ENCODE measurements at places on chromosomes 6 and 20. TPM values are rescaled to one million over a fixed set of nuclear protein-coding genes. Genes with fewer than 3 reads are reported as not detected.

- H3K4me1 ChIP-seq: no peaks in the 10 kb centered on the region
- no peaks in the 10 kb centered on the region for H3K27me3 ChIP-seq
- no peak overlapping the region for H3K27ac ChIP-seq
- H3K36me3 ChIP-seq: no peaks in the 10 kb centered on the region
- H3K4me3 ChIP-seq: no peak overlapping the region
These were observed 838.4 kb downstream of the TFAP2A start for GRCh38 chr6:9576521-9576920.

GRCh38 chr6:129543981-129544380 lies 166.0 kb downstream of the ARHGAP18 start:
- no peaks in the 10 kb centered on the region for H3K36me3 ChIP-seq
- no peaks in the 10 kb centered on the region for H3K27me3 ChIP-seq
- H3K27ac ChIP-seq: no peak overlapping the region
- no peaks in the 10 kb centered on the region for H3K4me1 ChIP-seq

DNA sequence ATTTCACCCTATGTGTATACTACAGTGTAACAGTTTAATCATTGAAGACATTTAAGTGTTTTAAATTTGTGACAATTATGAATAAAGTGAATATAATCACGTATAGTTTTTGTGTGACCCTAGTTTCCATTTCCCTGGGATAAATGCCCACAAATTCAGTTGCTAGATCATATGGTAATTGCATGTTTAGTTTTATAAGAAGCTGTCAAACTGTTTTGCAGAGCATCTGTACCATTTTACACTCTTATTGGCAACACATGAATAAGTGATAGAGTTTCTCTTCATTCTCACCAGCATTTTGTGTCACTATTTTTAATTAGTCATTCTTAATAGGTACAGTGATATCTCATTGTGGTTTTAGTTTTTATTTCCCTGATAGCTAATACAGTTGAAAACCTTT lies 7.3 kb downstream of the VTA1 start:
- no peak for DNase-seq
- H3K27ac ChIP-seq: no peak overlapping the region
- H3K4me3 ChIP-seq: no peak overlapping the region
- no peaks in the 10 kb centered on the region for H3K4me1 ChIP-seq

DNA sequence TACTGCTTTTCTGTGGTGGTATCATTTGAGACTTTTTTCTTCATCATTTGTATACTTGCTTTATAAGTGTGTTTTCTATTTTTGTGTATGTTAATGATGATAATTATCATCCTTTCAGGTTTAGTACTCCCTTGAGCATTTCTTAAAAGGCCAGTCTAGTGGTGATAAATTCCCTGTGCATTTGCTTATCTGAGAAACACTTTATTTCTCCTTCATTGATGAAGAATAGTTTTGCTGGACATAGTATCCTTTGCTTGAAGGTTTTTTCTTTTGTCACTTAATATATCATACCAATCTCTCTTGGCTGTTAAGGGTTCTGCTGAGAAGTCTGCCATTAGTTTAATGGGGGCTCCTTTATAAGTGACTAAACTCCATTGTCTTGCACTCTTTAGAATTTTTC lies 123.2 kb upstream of the IRAK1BP1 start:
- H3K27me3 ChIP-seq: no peaks in the 10 kb centered on the region
- no peaks in the 10 kb centered on the region for H3K4me1 ChIP-seq
- no peak overlapping the region for H3K27ac ChIP-seq
- H3K36me3 ChIP-seq: no peaks in the 10 kb centered on the region
- H3K4me3 ChIP-seq: no peak overlapping the region
- DNase-seq: no peak

GRCh38 chr20:35286077-35286898 lies 1.7 kb upstream of the EIF6 start:
- no peak overlapping the region for H3K4me3 ChIP-seq
- peaks cover 23% of the 10 kb centered on the region for H3K4me1 ChIP-seq
- H3K27ac ChIP-seq: no peak overlapping the region
- H3K27me3 ChIP-seq: no peaks in the 10 kb centered on the region
- no peak for DNase-seq
- H3K36me3 ChIP-seq: no peaks in the 10 kb centered on the region

DNA sequence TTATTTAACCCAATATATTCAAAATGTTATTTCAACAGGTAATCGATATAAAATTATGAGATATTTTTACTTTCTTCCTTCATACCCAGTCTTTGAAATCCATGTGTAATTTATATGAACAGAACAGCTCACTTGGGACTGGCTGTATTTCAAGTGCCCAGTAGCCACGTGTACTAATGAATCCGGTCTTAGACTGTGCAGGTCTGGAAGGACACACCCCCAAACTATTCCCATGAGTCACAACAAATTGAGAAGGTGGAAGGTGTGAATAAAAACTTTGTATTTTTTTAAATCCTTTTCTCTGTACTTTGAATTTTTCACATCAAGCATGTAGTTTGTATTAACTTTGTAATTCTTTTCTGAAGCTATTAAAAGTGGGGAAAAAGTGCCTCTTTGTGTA lies 2.8 kb downstream of the UNC5CL start:
- H3K27me3 ChIP-seq: no peaks in the 10 kb centered on the region
- H3K4me1 ChIP-seq: no peaks in the 10 kb centered on the region
- H3K36me3 ChIP-seq: no peaks in the 10 kb centered on the region

DNA sequence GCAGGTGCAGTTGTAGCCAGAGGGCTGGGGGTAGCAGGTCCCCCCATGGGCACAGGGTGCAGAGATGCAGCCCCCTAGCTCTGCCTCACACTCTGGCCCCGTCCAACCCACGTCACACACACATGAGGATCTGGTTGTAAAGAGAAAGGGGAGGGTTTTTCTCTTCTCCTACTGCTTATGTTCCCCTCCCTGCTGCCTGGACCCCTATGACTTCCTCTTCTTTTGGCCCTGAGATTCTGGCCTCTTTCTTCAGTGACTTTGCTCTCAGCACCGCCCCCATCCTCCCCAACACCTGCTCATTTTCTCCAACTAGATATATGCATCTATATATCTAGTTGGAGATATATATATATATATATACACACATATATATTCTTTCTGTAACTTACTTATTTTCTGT lies 9.7 kb downstream of the NOTCH4 start:
- H3K4me3 ChIP-seq: no peak overlapping the region
- no peak overlapping the region for H3K27ac ChIP-seq
- no peaks in the 10 kb centered on the region for H3K36me3 ChIP-seq
- DNase-seq: peak; percentile 27

DNA sequence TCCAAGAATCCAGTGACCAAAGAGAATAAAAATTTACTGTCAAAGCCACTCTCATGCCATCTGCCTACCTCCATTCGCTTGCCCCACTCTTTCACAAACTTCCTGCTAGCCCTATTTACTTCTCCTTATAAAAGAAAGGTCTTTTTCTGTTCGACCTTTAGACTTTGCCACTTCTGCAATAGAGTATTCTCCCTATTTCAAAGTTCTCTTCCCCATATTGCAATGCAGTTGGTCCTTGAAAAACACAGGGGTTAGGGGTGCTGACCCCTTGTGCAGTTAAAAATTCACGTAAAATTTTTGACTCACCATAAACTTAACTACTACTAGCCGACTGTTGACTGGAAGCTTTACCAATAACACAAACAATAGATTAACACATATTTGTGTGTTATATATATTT lies 15.0 kb downstream of the CCN2 start:
- H3K36me3 ChIP-seq: no peaks in the 10 kb centered on the region
- no peak for DNase-seq
- no peaks in the 10 kb centered on the region for H3K4me1 ChIP-seq
- no peak overlapping the region for H3K4me3 ChIP-seq

DNA sequence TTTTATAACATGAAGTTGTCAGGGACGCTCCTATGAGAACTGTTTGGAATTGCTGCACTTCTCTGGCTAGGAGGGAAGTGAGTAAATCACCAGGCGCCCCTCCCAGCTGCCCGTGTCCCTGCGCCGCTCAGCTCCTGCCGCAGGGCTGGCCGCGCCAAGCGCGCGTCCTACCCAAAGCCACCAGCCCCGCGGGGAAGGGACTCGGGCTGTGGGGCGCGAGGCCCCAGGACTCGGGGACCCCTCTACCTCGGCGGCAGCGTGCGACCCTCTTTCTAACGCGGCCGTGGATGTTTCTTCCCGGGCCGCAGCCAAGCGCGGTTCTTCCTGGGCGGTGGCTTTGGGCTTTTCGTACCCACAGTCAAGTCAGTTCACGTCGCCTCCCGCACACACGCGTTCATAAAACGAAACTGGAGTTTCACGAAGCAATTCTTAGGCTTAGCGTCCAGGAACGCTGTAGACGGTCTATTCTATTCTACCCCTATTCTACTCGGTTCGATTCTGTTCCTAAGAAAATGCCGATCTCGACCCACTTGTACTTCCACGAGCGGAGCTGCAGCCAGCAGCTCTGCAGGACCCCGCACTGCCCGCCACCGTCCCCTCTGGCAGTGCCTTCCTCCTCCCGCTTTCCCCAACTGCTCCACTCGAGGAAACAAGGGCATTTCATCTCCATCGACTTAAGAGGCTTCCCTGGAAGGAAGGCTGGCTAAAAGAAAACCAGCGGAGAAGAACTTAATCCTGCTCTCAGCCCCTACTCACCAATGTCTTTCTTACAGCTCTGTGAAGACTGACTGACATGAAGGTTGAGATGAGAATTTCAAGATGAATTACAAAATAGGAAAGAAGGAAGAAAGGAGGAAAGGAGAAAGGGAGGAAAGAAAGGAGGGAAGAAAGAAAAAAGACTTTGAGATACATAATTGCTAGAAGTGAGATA lies 15.4 kb downstream of the FOXC1 start:
- H3K4me3 ChIP-seq: peak overlapping the region; percentile 2
- H3K27me3 ChIP-seq: peaks cover 3% of the 10 kb centered on the region
- no peaks in the 10 kb centered on the region for H3K36me3 ChIP-seq
- DNase-seq: peak; percentile 42

The RIPPLY2 gene
- total RNA-seq: not detected

The POM121L2 gene
- total RNA-seq: not detected

The VGLL2 gene
- not detected for total RNA-seq

The EPHA7 gene
- total RNA-seq: 0.24 TPM

Data from adrenal gland (tissue), 19 donors.